ENCODE measurements at places on chromosomes 12 and 14. TPM values are rescaled to one million over a fixed set of nuclear protein-coding genes. Genes with fewer than 3 reads are reported as not detected.

DNA sequence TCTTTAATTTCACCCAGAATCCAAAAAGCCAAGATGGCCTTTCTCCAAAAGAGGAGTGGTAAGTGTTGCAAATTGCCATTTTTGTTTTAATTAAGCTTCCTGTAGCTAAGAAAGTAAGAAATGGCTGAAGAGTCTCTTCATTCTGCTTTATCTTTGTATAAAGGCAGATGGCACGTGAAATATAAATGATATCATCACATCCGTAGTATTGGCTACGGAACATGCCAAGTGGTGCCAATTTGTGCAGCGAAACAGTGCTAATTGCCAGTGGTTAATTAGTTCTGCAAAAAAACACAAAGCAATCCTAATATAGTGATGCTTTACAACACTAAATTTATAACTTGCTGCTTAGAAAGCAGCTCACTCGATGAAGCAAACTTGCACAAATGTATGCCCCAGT lies 29.4 kb downstream of the PLEKHG7 start:
- H3K36me3 ChIP-seq, result no peaks in the 10 kb centered on the region
- H3K27me3 ChIP-seq, result peaks cover 9% of the 10 kb centered on the region
- no peaks in the 10 kb centered on the region for H3K4me1 ChIP-seq

DNA sequence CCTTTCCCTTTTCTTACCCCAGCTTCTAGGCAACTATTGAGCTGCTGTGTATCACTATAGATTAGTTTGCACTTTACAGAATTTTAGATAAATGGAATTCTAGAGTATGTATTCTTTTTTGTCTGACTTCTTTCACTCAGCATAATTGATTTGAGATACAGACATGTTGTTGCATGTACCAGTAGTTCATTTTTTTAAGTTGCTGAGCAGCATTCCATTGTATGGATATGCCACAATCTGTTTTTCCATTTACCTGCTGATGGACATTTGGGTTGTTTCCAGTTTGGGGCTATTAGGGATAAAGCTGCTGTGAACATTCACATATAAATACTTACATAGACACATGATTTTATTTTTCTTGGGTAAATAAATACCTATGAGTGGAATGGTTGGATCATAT lies 135.7 kb downstream of the IGF1 start:
- H3K36me3 ChIP-seq, result no peaks in the 10 kb centered on the region
- no peak overlapping the region for H3K4me3 ChIP-seq
- no peak for DNase-seq
- no peaks in the 10 kb centered on the region for H3K4me1 ChIP-seq

DNA sequence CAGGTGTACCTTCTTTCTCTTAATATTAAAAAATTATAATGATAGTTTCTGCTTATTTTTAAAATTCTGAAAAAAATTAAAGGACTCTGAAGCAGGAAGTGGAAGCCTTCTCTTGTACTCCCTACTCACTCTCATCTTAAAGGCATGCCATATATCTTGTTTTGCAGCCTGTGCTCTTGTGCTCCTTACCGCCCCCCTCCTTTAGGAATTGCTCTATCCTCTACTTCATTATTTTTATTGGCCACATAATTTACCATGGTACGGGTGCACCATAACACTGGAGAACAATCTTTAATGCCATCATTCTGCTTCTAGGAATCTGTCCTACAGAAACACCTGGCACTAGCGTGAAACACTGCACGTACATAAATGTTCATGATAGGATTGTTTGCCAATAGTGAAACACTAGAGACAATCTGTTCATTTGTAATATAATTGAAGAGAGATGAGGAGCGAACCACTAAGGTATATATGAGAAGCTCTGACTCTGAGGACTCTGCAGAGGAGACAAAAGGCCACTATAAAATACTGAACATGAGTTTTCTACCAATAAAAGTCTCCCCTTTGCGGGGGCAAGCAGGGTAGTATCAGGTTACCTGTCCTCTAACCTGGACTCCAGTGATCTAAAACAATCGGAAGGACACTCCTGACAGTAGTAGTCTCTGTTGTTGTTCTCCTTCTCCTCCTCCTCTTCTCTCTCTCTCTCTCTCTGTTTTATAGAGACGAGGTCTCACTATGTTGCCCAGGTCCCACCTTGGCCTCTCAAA lies 6.3 kb upstream of the NYNRIN start:
- DNase-seq, result no peak
- H3K4me1 ChIP-seq, result no peaks in the 10 kb centered on the region
- no peaks in the 10 kb centered on the region for H3K36me3 ChIP-seq

DNA sequence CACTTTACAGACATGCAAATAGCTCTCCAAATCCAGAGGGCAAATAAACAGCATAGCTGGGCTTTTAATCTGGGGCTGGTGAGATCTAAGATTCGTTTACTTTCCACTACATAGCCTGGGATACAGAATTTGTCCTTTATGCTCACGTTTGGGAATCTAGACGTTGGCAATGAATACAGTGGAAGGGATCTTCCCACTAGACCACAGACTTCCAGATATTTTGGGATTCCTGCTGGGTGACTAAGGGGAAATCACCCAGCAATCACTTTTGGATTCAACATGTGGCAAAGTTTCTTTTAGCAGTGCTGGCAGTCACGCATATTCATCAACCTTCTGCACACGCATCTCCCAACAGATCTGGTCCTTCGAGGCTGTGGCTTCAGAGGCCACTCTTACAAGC lies 23.5 kb downstream of the APPL2 start:
- H3K4me1 ChIP-seq, result no peaks in the 10 kb centered on the region
- no peak for DNase-seq
- H3K27me3 ChIP-seq, result no peaks in the 10 kb centered on the region
- H3K36me3 ChIP-seq, result peaks cover 31% of the 10 kb centered on the region
- H3K27ac ChIP-seq, result no peak overlapping the region
- H3K4me3 ChIP-seq, result no peak overlapping the region

DNA sequence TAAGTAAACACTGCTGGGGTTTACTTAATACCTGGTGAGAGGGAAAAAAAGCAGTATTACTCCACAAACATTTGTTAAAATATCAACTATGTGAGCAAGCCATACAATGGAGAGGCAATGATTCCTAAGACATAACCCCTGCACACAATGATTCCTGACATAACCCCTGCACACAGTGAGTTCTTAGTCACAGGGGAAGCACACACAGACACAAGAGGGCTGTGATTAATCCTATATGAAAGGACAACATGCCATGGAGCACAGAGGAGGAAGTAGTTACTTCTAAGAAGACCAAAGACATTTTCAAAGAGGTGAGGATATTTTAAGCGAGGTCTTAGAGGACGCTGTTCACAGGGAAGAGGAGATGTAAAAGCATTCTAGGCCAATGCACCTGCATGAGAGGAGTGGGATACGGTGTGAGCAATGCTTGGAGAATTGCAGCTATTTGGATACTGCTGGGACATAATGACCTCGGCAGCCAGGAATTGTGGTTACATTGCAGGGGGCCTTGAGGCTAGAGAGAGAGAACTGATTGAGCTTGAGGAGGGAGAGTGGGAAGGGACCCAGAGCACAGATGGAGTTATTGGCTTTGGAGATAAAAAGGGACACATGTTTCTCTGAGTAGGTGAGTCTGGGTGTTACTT lies 211.9 kb downstream of the APAF1 start:
- H3K27ac ChIP-seq, result no peak overlapping the region
- H3K4me1 ChIP-seq, result no peaks in the 10 kb centered on the region
- no peak overlapping the region for H3K4me3 ChIP-seq
- no peaks in the 10 kb centered on the region for H3K36me3 ChIP-seq
- H3K27me3 ChIP-seq, result peaks cover 3% of the 10 kb centered on the region

DNA sequence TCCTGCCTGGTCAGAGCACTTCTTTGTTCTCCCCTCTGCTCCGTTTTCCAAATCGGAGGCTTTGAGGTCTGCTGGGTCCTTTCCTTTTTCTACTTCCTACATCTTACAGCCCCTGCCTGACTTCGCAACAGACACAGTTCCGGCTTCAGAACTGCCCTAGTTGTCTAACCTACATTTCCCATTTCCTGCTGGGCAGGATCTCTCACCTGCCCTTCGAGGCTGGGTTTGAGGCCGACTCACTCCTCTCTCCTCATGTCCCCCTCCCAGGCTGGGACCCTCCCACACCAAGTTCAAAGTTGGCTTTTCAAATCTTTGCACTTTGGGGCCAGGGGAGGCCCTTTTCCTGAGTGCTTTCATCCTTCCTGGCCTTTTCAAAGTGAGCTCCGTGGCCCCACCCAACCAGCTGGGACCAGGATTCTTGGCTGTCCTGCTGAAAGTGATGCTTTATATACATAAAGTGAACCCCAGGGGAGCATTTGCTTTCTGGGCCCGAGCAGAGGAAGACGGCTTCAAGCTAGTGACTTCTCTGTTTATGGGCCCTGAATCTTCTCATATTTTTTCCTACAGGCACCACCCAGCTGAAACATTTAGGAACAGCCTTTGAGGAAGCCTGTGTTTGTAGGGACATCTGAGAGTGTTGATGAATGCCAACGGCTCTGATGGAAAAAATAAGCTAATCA lies 281.0 kb upstream of the CRY1 start:
- no peak overlapping the region for H3K4me3 ChIP-seq
- H3K36me3 ChIP-seq, result no peaks in the 10 kb centered on the region
- no peaks in the 10 kb centered on the region for H3K27me3 ChIP-seq
- peak; percentile 18 for DNase-seq
- H3K27ac ChIP-seq, result peak overlapping the region; percentile 55
- H3K4me1 ChIP-seq, result peaks cover 55% of the 10 kb centered on the region

DNA sequence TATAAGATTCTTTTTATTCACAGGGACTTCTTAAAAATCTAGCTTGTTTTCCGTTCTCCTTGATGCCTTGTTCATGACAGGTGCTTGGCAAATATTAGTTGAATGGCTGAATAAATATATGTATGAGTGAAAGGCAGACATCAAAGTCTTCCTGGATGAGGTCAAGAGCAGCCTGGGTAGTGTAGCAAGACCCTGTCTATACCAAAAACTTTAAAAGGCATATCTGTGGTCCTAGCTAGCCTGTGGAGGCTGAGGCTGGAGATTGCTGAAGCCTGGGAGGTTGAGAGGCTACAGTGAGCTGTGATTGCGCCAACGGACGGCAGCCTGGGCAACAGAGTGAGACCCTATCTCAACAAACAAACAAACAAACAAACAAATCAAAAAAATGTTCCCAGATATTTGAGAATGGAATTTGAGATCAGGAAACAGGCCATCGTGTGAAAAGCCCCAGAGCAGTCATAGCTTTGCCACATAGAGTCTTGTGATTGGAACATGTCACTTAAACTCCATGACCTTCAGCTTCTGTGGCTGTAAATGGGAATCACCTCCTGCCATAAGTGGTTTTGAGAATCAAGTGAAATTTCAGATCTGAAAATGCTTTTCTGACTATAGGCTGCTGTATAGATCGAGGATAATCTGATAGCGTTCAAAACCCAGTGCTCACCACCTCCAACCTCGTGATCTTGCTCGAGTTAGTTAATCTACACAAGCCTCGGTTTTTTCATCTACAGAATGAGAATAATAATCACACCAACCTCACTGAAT lies 64.3 kb downstream of the ZFP36L1 start:
- no peaks in the 10 kb centered on the region for H3K36me3 ChIP-seq
- H3K27ac ChIP-seq, result no peak overlapping the region
- peak; percentile 13 for DNase-seq
- H3K27me3 ChIP-seq, result no peaks in the 10 kb centered on the region
- peaks cover 25% of the 10 kb centered on the region for H3K4me1 ChIP-seq
- H3K4me3 ChIP-seq, result no peak overlapping the region

DNA sequence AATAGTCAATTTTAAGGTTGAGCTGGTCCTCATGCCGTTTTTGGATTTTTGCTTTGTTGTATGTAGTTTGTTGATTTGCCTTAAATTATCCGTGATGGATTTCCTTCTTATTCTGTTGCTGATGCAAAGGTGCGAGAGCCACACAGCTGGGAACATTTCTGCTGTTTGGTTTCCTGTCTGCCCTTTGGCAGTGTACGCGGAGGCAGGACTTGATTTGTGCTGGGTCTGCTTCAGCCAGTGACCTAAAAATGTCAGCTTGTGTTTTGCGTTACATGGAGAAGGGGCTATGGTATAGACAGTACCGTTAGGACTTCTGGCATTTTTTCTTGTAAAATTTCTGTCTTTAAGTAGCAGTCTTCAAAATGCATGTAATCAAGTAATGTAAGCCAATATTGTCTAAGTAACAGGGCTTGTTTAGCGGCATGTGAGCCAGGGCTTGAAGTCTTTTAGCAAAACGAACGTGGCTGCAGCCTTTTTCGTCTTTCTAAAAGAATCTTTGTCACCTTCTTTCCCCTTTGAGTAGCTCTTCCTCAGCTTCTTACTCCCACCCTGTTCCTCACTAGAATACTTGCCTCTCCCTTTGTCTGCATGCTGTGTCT lies 18.2 kb upstream of the RD3L start:
- H3K36me3 ChIP-seq, result no peaks in the 10 kb centered on the region
- no peak for DNase-seq
- H3K4me1 ChIP-seq, result no peaks in the 10 kb centered on the region
- peaks cover 1% of the 10 kb centered on the region for H3K27me3 ChIP-seq

GRCh38 chr12:55637467-55637866 lies 775 bp downstream of the OR10P1 start:
- peaks cover 22% of the 10 kb centered on the region for H3K4me1 ChIP-seq
- peaks cover 14% of the 10 kb centered on the region for H3K27me3 ChIP-seq
- peak; percentile 71 for DNase-seq
- H3K27ac ChIP-seq, result peak overlapping the region; percentile 71
- peak overlapping the region; percentile 56 for H3K4me3 ChIP-seq
- H3K36me3 ChIP-seq, result no peaks in the 10 kb centered on the region

DNA sequence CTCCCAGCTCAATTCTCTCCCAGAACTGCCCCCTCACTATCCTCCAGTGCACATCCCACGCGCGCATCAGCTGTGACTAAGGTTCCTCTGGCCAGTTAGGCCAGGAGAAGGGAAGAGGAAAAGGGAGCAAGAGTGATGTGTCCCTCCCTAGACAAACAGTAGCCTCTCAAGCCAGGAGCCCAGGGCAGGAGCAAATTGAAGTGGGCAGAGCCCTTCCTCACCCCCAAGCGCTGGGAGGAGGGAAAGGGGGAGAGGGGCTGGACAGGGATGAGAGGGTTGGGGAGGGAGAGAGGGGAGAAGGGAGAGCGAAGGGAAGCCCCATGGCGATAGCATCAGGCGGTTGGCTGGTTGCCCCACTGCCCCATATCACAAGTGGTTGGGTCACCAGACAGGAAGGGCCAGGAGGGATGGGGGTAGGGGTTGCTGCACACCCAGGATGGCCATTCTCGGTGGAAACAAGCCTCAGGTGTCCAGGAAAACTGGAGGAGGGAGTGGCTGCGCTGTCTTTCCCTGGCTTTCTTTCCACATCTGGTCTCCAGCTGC lies 1.1 kb downstream of the CD63 start:
- peaks cover 10% of the 10 kb centered on the region for H3K36me3 ChIP-seq
- no peak for DNase-seq
- H3K4me3 ChIP-seq, result peak overlapping the region; percentile 87
- H3K27ac ChIP-seq, result peak overlapping the region; percentile 74
- H3K27me3 ChIP-seq, result no peaks in the 10 kb centered on the region

GRCh38 chr14:37985826-37986470 lies 221.8 kb upstream of the SSTR1 start:
- DNase-seq, result peak; percentile 63
- H3K27ac ChIP-seq, result no peak overlapping the region
- H3K4me3 ChIP-seq, result no peak overlapping the region
- no peaks in the 10 kb centered on the region for H3K27me3 ChIP-seq
- no peaks in the 10 kb centered on the region for H3K4me1 ChIP-seq

MYH6 gene
- total RNA-seq, result 0.05 TPM

SLC17A8 gene
- not detected for total RNA-seq

MIP gene
- not detected for total RNA-seq

TBX5 gene
- not detected for total RNA-seq

CCDC175 gene
- total RNA-seq, result not detected

SOCS2 gene
- total RNA-seq, result 23.1 TPM

KLRC2 gene
- total RNA-seq, result not detected
